ENCODE measurements at places on chromosomes 4 and X.

DNA sequence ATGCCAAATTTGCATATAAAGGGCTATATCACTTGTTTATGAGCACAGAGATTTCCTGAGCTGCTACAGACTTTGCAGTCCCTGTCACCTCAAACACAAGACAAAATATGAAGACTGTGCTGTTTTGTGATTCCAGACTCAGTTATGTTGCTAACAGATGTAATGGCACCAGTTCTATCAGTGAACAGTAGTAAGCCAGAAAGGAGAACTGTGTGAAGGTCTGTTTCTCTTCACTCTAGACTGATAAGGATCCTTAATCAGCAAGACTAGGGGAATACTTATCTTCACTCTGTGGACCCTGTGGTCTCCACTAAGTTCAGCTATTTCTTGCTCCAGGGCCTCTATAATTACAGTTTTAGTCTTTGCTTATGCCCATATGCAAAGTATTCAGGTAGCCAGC, 82.7 kb downstream of the ANXA5 start:
- DNase-seq, result no peak

- peak; percentile 13 for DNase-seq
These were observed 763 bp downstream of the USP38 start for GRCh38 chr4:143185253-143186107.

- no peak for DNase-seq
These were observed 48.1 kb upstream of the ENPP6 start for GRCh38 chr4:184265546-184266351.

DNA sequence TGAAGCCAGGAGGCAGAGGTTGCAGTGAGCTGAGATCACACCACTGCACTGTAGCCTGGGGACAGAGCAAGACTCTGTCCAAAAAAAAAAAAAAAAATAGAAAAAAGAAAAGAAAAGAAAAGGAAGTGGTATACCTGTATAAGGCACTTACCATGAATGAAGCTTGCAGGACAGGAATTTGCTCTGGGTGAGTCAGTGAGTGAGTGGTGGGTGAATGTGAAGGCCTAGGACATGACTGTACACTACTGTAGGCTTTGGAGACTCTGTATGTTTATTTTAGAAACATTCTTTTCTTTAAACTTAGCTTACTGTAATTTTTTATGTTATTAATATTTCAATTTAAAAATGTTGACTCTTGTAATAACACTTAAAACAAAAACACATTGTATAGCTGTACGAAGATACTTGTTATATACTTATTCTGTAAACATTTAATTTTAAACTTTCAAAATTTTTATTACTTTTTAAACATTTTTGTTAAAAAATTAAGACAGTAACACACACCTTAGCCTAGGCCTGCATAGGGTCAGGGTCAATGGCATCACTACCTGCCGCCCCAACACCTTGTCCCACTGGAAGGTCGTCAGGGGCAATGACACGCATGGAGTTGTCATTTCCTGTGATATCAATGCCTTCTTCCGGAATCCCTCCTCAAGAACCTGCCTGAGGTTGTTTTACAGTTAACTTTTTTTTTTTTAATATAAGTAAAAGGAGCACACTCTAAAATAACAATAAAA, 78.7 kb downstream of the CLNK start:
- no peak for DNase-seq

- no peak for DNase-seq
These were observed 17.6 kb downstream of the SLC2A9 start for GRCh38 chr4:10003666-10004065.

- DNase-seq, result no peak
These were observed 510.6 kb upstream of the DIPK2B start for GRCh38 chrX:45711231-45711630.

DNA sequence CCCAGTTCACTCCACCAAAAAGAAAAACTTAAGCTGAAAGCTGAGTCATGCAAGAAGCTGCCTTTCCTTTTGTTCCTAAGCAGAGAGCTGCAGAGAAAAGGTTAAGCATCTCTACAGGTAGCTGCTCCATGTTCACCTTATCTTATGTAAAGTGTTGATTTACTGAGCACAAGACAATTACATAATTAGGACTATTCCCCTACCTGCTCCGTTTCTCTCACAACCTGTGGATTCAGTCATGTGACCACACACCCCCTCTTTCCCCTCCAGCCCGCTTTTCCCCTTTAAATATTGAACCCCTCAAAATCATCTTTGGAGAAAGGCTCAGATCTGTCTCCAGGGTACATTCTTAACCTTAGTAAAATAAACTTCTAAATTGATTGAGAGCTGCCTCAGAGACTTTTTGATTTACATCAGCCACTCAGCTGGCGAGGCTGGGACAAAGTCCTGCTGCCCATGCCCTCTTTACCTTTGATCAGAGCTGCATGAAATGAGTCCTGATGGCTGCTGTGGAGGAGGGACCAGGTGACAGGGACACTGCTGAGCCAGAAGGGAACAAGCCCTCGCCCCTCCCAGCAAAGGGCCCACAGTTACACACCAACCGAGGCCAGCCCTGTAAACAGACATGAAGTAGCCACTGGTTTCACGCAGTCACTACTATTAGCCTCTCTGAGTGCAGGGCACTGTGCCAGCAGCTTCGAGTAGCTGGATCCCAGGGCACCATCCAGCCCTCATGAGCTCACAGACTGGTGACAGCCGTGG, 53.9 kb upstream of the C4orf50 start:
- peak; percentile 38 for DNase-seq

DNA sequence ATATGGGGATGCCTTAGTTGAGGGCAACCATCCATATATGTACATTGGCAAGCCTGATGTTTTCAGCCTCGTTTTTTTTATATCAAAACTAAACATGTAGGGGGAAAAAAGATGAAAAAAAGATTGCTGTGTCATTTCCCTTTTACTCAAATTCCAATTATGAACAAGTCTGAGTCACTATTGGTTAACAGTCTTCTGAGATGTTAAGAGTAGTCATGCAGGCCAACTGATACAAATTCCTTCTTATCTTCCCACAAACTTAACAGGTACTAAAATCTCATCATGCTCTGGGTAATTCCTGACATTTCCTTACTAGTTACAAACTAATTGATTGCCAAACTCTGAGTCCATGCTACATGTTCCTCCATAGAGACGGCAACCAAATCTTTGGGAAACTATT, 222.1 kb downstream of the FRMPD4 start:
- no peak for DNase-seq

GRCh38 chrX:109440475-109440874, 41.4 kb downstream of the GUCY2F start:
- DNase-seq, result no peak

GRCh38 chr4:182923366-182923765, 6.2 kb upstream of the DCTD start:
- no peak for DNase-seq

DNA sequence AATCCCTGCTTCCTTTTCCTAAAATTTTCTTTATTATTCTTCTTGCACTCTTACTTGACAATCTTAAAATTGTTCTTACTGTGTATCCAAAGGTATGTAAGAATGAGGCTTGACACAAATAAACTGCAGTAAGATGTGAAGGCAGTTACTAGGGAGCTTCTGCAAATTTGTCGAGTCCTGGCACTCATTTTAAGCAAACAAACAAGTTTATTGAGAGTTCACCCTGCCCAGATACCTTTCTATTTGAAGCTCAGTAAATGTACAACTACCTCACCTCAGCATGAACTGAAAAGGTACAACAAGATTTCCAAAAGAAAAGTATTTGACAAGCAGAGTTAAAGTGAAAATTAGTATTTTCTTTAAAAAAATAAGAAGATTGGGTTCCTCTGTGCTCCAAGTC, 13.3 kb upstream of the SYTL4 start:
- DNase-seq, result no peak

- DNase-seq, result no peak
These were observed 84.5 kb downstream of the CD99L2 start for GRCh38 chrX:150813922-150814321.

DNA sequence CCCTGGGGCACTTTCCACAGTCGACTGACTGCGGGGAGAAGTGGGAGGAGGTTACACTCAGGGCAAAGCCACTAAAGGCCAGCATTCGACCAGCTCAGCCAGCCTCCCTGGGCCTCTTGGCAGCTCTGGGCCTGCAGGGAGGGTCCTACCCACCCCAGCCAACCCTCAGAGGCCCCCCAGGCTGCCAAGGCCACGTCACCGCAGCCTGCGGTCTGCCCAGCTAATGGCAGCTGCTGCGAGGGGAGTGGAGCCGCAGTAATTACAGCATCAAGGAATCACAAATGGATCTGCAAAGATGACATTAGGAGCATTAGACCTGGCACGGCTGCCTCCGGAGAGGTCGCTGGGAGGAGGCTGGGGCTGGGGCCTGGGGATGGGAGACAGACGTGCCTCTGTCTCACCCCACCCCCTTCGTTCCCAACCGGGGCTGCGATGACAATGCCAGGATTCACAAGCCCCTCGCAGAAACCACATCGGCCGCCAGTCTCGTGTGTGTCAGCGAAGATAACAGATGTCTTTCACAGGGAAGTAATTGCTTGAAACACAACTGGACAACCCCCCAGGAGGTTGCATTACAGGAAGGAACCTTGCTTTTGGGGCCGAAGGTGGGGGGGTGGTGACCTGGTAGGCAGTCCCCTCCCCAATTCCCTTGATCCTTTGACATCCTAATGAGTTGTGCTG, 367.6 kb downstream of the BCOR start:
- no peak for DNase-seq

- DNase-seq, result no peak
These were observed 813 bp upstream of the APBB2 start for GRCh38 chr4:41215155-41215554.

GRCh38 chr4:121824171-121824527, 466 bp upstream of the CCNA2 start:
- DNase-seq, result no peak

DNA sequence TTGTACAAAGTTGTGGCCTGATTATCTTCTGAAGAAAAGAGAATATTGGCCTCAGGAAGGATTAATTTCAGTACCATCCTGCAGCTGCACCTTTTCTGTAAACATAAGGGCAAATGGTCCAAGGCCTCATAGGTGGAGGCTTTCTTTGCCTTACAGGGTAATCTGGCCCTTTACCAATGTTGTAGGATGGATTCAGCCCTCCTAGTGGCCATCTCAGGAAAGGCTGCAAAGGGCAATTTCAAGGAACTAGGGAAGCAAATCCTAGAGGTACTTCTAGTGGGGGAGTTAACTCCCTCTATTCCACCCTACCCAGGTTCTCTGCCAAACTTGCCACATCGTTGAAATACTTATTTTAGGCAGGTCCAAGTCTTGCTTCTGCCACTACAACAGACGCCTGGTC, 57.6 kb downstream of the UGT2B11 start:
- no peak for DNase-seq

DNA sequence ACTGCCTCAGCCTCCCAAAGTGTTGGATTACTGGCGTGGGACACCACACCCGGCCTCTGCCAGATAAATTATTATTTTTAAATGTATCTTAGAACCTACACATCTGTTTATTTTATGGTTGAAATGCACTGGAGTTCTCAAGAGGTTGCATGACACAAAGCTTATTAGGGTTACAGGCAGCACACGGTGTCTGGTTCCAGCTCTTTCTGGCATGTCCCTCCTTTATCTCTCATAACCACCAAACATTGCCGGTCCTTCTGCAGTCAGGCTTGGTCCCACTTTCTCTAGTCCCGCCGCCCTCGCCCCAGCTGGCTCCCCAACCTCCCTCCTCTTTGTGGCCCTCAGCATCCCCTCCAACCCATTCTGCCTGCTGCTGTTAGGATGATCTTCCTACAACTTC, 39.7 kb upstream of the SPRY1 start:
- DNase-seq, result no peak

DNA sequence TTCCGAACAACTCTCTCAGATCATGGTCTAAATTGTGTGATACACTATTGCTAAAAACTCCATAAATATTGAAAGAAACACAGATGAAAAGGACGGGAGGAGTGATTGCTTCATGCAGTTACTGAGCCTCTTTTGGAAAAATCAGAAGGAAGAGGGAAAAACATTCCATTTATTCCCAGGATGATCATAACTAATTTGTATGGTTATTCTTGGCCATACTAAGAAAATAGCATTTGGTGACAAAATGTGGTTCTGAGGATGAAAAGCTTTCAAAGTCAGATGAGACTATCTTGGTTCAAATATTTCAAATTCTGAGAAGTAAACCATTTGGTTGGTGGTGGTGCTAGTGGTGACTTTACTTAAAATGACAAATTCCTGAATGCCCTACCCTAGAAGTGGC, 305.4 kb upstream of the LDB2 start:
- DNase-seq, result no peak

GRCh38 chrX:44723426-44723825, 120.4 kb upstream of the DUSP21 start:
- DNase-seq, result no peak

- no peak for DNase-seq
These were observed 19.7 kb upstream of the PPP2R2C start for GRCh38 chr4:6492027-6492590.

DNA sequence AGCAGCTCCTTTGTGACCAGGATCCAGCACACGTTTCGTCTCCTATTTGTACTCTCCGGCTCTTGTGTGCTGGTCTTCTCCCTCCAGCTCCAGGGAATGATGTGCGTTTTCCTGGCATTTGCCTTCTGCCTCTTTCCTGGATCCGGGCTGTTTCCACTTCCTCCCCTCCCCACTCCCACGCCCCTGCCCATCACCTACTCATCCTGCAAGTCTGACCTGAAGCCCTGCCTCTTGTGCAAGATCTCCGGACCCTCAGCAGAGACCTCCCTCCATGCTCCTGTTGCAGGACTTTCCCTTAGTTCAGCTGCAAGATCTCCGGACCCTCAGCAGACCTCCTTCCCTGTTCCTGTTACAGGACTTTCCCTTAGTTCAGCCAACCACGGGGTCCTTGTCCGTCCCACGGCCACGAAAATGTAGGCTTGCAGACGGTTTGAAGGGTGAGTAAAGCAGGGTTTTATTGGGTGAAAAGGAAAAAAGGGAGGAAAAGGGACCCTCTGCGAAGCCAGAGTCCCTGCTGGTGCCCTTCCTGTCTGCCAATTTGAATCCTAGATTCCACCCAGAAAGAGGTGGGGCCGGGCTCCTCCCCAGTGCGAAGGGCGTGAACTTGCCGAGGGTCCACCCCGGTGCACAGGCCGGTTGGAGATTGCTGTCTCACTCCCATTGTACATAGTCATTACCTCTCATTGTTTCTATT, 74.4 kb upstream of the IRF2 start:
- no peak for DNase-seq

- no peak for DNase-seq
These were observed 109.2 kb downstream of the FHDC1 start for GRCh38 chr4:153045111-153045982.

DNA sequence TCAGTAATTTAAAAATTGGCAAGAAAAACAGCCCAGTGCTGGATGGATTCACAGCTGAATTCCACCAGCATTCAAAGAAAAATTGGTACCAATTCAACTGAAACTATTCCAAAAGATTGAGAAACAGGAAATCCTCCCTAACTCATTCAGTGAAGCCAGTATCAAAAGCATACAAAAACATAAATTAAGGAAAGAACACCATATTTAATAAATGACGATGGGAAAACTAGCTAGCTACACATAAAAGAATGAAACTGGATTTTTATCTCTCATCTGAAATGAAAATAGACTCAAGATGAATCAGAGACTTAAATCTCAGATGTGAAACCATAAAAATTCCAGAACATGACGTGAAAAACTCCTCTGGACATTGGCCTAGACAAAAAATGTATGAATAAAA, 516.8 kb upstream of the SPANXN1 start:
- DNase-seq, result no peak
